ENCODE measurements at places on chromosomes 5 and 9. TPM values are rescaled to one million over a fixed set of nuclear protein-coding genes. Genes with fewer than 3 reads are reported as not detected.

DNA sequence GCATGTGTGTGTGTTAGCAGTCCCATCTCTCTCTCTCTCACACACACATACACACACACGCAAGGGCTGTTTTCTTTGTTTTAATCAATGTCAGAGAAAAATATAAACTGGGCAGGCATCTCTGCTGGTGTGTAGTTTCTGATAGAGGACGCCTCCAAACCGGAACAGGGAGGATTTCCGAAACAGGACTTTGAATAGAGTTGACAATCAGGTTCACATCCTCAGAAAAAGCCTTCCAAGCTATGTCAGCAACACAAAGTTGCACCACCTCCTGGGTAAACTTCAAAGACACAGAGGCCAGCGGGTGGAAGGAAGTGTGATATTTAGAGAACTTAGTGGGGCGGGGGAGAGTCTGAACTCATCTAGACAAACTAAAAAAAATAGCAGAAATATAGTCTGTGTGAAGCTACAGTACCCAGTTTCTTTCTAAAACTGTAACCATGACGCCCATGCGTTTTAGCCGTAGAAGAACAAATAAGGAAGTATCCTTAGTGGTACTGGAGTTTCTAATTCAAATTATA is 1.2 kb downstream of the ST8SIA4 start:
- DNase-seq: peak; percentile 12

DNA sequence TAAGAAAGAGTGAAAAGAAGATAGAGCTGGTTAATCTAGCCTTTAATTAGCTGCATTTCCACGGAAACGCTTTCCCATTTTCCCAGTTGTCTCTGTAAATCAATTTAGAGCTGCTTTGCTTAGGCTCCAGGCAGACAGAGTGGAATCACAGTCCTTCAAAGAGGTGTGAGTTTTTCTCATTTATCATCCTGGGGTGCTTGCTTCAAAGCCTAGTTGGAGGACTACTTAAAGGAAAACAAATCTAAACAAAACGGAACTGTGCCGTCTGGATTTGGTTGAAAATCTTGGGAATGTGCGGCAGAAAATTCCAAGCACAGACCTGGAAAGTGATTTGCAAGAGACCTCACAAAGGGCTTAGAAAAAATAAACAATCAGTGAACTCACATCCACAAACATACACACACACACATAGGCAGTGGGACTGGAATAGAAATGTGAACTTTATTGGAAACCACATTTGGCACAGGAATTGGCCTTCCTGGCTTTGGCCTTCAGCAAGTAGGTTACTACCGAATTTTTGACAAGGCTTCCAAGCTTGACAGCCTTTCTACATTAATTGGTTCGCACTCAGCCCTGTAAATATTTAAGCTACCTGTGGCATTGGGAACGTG is 235.2 kb upstream of the SLC24A2 start:
- DNase-seq: peak; percentile 29

- no peak for DNase-seq
Observed at GRCh38 chr9:18452276-18452675, 21.7 kb upstream of the ADAMTSL1 start.

GRCh38 chr9:71681104-71681707 is 87.1 kb downstream of the CEMIP2 start:
- DNase-seq: peak; percentile 59

- DNase-seq: peak; percentile 83
Observed at GRCh38 chr5:129963359-129963758, 59.1 kb downstream of the CHSY3 start.

- DNase-seq: peak; percentile 82
Observed at GRCh38 chr9:20624201-20625002, 2.1 kb upstream of the MLLT3 start.

- peak; percentile 4 for DNase-seq
Observed at GRCh38 chr5:90308787-90309585, 100.6 kb downstream of the CETN3 start.

- DNase-seq: peak; percentile 9
Observed at GRCh38 chr5:71695595-71695994, 23.5 kb upstream of the CARTPT start.

DNA sequence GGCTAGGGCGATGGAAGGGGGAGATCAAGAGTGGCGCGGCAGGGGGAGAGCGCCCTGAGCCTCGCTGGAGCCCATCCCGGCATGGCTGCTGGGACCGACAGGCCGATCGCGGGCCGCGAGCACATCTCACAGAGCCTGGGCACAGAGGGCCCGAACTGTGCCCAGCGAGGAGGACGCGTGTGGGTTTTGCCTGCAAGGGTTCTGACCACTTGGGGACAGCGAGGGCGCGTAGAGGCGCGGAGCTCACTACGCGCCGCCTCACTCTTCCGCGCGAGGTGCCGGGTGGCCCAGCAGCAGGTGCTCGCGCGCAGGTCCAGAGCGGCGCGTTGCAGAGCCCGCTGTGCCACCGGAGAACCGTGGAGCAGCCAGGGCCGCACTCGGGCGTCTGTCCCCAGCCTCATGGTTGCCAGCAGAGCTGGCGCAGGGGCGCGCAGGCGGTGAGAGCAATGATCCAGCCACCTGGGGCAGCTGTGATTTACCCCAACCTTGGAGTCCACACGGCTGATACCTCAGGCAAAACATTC is 16.3 kb upstream of the PITX1 start:
- no peak for DNase-seq

GRCh38 chr9:107750741-107751566 is 261.4 kb upstream of the KLF4 start:
- peak; percentile 99 for DNase-seq

DNA sequence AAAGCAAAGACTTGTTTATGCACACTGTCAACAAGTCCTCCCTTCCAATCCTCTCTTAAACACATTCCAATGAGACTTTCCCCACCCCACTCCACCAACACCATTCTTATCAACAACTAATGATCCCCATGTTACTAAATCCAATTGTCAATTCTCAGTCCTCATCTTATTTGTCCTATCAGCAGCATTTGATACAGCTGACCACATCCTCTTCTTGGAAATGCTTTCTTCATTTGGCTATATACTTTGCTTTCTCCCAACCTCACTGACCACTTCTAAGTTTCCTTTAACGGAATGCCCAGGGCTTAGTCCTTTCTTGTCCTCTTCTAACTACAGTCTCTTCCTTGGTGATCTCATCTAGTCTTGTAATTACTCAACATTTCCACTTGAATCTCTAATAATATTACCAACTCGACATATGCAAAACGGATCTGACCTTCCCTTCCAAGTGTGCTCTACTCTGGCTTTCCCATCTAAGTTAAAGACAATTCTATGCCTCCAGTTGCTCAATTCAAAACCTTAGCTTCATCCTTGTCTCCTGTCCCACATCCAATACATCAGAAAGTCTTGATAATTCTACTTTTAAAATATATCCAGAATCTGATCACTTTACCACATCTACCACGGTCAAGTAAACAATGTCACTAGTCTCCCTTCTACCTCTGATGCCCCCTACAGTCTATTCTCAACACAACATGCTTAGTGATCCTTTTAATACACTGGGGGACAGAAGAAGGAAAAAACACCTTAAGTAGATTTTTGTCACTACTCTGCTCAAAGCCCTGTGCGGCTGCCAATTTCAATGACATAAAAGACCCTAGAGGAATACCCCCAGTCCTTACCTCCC is 25.5 kb downstream of the AGTPBP1 start:
- DNase-seq: no peak

GRCh38 chr9:136012651-136013050 is 51.5 kb upstream of the UBAC1 start:
- DNase-seq: peak; percentile 91

DNA sequence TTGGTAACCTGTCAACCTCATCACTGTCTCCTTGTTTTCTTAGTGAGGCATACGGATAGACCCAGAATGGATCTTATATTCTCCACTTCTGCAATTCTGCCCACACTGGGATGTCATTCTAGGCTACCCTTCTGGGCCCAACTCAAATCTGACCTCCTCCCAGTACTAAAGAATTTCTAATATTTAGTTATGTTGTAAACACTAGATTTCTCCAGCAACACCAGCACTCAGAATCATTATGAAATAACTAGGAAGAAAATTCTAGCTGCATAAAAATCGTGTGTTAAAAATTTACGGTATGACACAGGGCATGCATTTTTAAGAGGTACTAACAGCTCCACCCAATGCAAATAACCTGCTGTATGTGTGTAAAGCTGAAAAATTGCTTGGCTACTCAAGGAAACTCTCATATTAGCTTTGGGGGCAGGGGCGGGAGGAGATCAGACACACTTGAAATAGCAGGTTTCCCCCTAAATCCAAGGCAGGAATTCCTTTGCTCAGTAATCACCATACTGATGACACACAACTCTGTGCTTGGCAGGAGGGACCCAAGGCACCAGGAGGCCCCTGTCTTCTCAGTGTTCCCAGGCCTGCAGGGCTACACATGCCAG is 27.3 kb downstream of the MACROH2A1 start:
- DNase-seq: no peak

DNA sequence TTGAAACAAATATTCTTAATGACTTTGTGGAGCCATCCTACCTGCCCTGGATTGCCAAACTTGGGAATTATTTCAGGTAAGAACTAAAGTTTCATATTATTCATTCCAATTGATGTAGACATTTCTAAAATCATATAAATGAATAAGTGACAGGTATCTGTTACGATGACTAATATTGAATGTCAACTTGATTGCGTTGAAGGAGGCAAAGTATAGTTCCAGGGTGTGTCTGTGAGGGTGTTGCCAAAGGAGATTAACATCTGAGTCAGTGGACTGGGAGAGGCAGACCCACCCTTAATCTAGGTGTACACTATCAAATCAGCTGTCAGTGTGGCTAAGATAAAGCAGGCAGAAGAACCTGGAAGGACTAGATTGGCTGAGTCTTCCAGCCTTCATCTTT is 1688.4 kb upstream of the CDH9 start:
- DNase-seq: no peak

DNA sequence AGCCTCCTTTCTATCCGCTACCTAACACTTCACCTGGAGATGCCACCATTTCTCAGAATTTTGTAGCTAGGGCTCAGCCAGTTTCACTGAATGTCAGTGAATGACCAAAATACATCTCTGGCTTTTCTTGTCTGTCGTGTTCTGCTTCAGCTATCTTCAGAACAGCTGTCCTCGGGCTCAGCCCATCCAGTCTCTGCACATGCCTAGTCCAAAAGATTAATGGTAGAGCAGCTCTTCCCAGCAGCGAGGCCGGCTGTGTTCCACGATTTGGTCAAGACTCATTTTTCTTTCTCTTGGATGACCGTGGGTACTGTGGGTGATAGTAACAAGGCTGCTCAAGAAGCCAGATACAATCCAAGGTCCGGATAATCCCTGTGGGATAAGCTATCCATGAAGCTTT is 342.8 kb downstream of the GABRG2 start:
- no peak for DNase-seq

DNA sequence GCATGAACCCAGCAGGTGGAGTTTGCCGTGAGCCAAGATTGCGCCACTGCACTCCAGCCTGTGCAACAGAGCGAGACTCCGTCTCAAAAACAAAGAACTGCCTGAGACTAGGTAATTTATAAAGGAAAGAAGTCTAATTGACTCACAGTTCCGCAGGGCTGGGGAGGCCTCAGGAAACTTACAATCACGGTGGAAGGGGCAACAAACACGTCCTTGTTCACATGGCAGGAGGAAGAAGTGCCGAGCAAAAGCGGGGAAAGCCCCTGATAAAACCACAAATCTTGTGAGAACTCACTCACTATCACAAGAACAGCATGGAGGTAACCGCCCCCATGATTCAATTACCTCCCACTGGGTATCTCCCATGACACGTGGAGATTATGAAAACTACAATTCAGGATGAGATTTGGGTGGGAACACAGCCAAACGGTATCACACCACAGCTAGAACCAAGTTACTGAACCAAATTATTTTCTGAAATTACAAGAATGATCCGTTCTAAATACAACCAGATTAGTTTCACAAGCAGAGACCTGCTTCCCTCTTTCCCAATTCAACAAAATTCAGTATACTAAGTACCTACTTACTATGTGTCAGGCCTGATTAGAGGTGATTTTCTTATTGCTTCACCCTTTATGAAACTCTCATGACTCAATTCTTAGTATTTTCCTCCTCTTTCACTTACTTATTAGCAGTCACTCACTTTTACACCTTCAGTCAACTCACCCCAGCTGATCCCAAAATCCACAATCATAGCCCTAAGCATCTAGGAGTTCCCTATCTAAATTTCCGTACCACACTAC is 8.4 kb downstream of the UBTD2 start:
- no peak for DNase-seq

DNA sequence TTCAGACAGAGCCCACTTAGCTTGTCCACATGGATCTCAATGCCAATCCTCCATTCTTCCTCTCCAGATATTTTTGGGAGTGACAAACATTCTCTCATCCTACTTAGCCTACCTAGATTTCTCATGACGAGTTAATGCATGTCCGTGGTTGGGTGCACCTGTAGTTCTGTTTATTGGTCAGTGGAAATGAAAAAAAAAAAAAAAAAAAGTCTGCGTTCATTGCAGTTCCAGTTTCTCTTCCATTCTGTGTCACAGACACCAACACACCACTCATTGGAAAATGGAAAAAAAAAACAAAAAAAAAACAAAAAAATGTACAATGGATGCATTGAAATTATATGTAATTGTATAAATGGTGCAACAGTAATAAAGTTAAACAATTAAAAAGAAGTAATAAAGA is 59.0 kb downstream of the BASP1 start:
- no peak for DNase-seq

DNA sequence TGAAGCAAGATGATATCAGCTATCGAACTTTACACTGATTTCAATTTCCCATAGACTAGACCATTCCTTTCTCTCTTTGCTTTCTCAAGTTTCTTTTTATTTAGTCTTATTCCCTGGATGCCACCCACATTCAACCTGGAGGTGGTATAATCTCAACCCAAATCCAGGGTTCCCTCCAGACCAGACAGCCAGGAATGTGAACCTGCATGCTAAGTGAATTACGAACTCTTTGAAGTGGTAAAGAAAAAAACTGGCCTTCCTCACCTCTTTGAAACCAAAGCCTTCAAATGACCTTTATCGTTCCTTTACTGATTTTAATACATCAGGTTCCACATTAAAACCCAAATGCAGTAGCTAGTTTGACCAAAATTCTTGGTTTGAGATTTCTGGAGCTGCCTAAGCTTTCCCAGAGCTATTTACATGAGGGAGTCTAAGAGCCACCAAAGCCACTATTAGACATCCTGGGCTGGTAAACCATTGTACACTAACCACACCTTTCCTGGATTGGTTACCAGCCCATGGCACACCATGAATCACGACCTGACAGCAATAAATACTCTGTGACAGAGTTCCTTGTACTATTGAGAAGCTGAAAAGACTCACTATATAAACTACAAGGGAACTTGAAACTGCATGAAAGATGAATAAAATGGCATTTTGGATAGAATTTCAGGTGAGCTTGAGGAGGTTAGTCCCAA is 323.7 kb downstream of the ADAMTS6 start:
- DNase-seq: no peak

- no peak for DNase-seq
Observed at GRCh38 chr5:125202871-125203438, 456.5 kb upstream of the ZNF608 start.

ARAP3 gene
- total RNA-seq: 7.7 TPM

UBLCP1 gene
- total RNA-seq: 36.7 TPM

TEX48 gene
- total RNA-seq: not detected

PDCD1LG2 gene
- 59.6 TPM for total RNA-seq

FOXD4L4 gene
- not detected for total RNA-seq

SPATA31A3 gene
- not detected for total RNA-seq

TRPM6 gene
- under 0.01 TPM for total RNA-seq

GRIA1 gene
- total RNA-seq: 22.5 TPM

TAS2R1 gene
- 0.32 TPM for total RNA-seq

MEIKIN gene
- total RNA-seq: not detected

KDM3B gene
- 51.4 TPM for total RNA-seq

APBA1 gene
- total RNA-seq: 11.2 TPM

FAM240B gene
- total RNA-seq: not detected

DBH gene
- not detected for total RNA-seq

SLC6A7 gene
- total RNA-seq: under 0.01 TPM

TAF11L5 gene
- total RNA-seq: not detected

SLC36A3 gene
- not detected for total RNA-seq

OR1Q1 gene
- total RNA-seq: not detected

Data from fibroblast of villous mesenchyme (primary cell).